ENCODE measurements at places on chromosomes 5 and 9. TPM values are rescaled to one million over a fixed set of nuclear protein-coding genes. Genes with fewer than 3 reads are reported as not detected.

Gene AFAP1L1
- total RNA-seq, result 3.8 TPM

DNA sequence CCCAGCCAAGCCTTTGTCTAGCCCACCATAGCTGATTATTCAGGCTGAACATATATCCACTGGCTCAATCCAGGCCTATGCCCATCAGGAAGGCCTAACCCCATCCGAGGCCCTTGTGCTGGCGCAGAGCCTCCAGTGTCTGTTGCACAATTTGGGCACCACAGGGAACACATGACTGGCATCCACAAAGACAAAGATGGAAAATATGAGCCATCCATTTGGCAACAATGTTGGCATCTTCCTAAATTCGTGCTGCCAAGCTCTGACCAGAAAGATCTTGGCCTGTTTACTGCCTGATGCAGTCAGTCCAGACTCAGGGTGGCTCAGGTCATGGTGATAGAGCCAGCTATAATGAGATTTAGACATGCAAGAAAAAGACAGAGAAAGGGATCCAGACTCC is 233.8 kb downstream of the PIK3R1 start:
- peaks cover 8% of the 10 kb centered on the region for H3K4me1 ChIP-seq
- H3K27ac ChIP-seq, result no peak overlapping the region
- no peaks in the 10 kb centered on the region for H3K27me3 ChIP-seq
- DNase-seq, result no peak
- no peaks in the 10 kb centered on the region for H3K36me3 ChIP-seq
- H3K4me3 ChIP-seq, result no peak overlapping the region

- H3K27me3 ChIP-seq, result no peaks in the 10 kb centered on the region
- peak overlapping the region; percentile 93 for H3K27ac ChIP-seq
- H3K4me1 ChIP-seq, result no peaks in the 10 kb centered on the region
- no peaks in the 10 kb centered on the region for H3K36me3 ChIP-seq
- no peak overlapping the region for H3K4me3 ChIP-seq
Measured at GRCh38 chr5:16502866-16503265, 37.3 kb upstream of the ZNF622 start.

DNA sequence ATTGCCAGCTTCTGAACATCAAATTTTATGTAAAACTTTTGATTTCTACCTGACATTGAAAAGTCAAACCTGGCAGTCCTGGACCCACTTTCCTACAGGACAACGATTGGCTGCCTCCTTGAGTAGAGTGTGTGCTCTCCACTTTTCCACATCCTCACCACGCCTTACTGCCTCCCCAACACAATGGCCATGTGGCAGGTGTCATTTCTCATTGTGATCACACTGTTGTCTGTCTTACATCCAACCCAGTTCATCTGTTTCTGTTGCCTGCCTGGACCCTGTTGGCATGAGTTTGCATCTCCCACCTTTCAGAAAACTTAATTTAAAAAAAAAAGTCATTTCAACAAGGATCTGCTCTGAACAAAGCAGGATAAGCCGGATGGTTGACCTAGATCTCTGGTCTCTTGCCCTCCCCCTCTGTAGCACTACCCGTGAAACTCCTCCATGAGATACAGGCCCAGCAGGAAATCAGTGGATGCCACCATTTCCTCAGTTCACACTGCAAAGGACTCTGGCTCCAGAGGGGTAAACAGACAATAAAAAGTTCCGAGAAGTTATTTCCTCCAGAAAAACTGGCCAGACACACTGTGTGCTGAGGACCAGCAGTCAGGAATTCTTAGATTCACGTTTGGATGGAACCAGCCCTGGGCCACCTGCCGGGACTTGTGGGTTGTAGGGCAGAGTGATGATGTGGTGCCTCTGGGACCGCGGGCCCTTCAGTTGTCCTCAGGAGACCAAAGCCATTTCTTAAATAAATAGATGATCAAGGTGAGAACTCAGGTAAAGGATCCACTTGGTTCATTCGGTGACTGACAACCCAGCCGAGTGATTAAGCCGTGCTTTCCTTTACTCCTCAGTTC is 48.6 kb downstream of the AMBP start:
- DNase-seq, result no peak
- H3K4me3 ChIP-seq, result no peak overlapping the region
- no peaks in the 10 kb centered on the region for H3K27me3 ChIP-seq
- H3K36me3 ChIP-seq, result no peaks in the 10 kb centered on the region
- no peaks in the 10 kb centered on the region for H3K4me1 ChIP-seq

DNA sequence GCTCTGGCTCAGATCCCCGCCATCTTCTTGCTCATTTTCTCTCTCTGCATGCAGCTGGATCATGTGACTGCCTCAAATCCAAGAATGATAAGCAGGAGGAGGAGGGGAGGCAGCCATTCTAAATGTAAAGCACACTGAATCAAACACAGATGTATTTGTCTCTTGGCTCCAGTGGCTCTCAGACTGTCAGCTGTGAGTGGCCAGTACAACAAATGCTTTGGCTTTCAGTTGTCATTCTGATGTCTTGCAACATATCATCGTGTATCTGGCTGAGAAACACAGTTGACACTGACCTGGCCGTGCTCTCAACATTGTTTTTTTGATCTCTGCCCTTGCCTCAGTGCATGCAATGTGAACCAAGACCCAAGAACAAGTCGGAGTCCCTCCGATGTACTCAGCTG is 233.1 kb downstream of the ADAMTSL1 start:
- DNase-seq, result peak; percentile 46
- H3K27me3 ChIP-seq, result no peaks in the 10 kb centered on the region
- H3K27ac ChIP-seq, result no peak overlapping the region
- H3K4me1 ChIP-seq, result peaks cover 15% of the 10 kb centered on the region

GRCh38 chr5:83967417-83967816 is 246.8 kb upstream of the HAPLN1 start:
- no peak overlapping the region for H3K4me3 ChIP-seq
- H3K27ac ChIP-seq, result no peak overlapping the region
- no peaks in the 10 kb centered on the region for H3K36me3 ChIP-seq
